ENCODE measurements at places on chromosomes 12 and 14. TPM values are rescaled to one million over a fixed set of nuclear protein-coding genes. Genes with fewer than 3 reads are reported as not detected.

Gene DNAI7
- polyA plus RNA-seq = 0.64 TPM

Gene ETV6
- 6.9 TPM for polyA plus RNA-seq

Gene TEAD4
- polyA plus RNA-seq = 13.2 TPM

Gene JDP2
- 39.7 TPM for polyA plus RNA-seq

Gene RBP5
- polyA plus RNA-seq = not detected

Gene TAS2R50
- polyA plus RNA-seq = not detected

Gene LMNTD1
- polyA plus RNA-seq = not detected

Gene MDGA2
- not detected for polyA plus RNA-seq

Gene LYZ
- 122 TPM for polyA plus RNA-seq

Gene CLEC4D
- 0.10 TPM for polyA plus RNA-seq

Gene MTERF2
- polyA plus RNA-seq = 6.5 TPM

Gene DPPA3
- polyA plus RNA-seq = not detected

Gene BIN2
- polyA plus RNA-seq = 1.4 TPM

Gene FOXN4
- not detected for polyA plus RNA-seq

Gene TRPV4
- polyA plus RNA-seq = 1.3 TPM

Gene FAM181A
- polyA plus RNA-seq = not detected

Gene KLRK1
- 0.59 TPM for polyA plus RNA-seq

Gene OSBPL8
- 17.5 TPM for polyA plus RNA-seq

Data from aorta (tissue), 5 donors.